ENCODE measurements at places on chromosomes 6 and 20.

DNA sequence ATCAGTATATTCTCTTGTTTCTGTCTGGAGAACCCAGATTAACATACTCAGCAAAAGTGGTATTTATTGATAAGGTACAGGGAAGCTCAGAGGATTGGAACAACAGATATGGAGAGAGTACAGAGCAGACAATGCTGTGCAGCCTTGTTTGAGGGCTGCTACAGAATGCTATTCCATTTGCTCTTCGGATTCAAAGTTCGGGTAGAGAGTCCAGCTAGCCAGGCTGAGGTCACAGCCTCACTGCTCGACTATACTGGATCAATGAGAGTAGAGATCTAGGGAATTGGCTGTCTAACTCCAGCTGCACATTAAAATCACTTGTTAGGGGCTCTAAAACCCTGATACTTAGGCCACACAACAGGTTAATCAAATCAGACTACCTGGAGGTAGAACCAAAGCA is 200.1 kb upstream of the BTBD3 start:
- no peak for DNase-seq

DNA sequence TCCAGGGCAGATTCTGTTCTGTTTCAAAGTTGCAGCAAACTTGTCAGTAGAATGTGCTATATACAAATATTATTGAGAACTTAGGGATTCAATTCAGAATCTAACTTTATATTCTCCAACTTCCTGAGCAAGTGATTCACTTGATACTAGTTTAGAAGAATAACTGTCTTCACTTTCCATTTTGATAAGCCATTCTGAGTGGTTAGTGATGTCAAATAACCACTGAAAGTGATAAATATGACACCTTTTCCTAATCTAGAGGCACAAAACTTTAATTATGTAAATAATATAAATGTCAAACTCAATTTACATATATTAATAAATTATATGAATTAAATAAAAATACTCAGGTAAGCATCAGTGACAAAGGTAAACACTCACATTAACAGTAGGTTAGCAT is 20.5 kb upstream of the SIM1 start:
- no peak for DNase-seq

DNA sequence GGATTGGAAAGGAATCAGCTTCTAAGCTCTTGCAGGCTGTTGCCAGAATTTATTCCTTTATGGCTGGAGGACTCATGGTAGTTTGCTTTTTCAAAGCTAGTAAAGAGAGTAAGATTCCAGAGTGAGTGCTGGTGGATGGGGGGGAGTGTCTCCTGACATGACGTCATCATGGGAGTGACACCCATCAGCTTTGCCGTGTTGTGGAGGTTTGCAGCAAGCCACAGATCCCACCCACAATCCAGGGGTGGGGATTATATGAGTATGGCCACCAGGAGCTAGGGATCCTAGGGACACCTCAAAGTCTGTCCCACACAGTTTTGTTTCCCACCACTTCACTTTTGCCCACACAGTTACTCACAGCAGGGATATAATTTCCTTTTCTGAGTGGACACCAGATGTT is 28.7 kb upstream of the PMEPA1 start:
- DNase-seq = no peak

DNA sequence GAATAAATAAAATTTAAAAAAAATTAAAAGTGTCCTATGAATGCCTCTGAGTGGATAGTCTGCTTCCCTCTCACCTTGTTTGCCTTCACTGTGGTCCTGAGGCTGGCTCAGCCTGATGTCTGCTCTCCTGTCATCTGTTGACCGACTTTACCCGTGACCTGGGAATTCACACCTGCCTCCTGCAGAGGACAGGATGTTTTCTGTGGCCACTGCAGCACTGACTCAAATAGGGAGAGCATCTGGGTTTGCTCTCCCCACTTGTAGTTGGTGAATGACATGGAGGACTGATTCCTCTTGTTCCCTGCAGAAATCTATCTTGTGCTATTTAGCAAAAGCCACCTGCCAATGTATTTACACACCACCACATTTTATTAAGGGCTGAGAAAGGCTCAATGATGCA is 52.4 kb upstream of the ERVFRD-1 start:
- DNase-seq = no peak

GRCh38 chr6:169650959-169651292 is 50.9 kb downstream of the WDR27 start:
- no peak for DNase-seq

GRCh38 chr6:149887343-149887742 is 10.6 kb downstream of the RAET1E start:
- no peak for DNase-seq

DNA sequence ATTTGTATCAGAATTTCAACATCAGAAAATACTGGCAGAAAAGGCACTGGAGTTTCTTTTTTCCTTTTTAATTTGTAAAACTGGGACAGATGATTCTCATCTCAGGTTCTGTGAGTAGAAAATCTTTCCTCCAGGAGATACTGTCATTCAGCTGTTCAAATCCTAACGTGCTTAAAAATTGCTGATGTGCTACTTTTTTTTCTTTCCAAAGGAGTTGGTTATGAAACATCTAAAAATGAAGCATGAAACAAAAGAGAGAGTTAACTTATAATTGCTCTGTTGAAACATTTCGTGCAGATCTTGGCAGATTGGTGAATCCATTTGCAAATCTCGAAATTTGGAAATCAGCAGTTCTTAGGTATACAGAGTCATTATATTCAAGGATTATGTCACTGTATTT is 622.6 kb downstream of the RNF144B start:
- no peak for DNase-seq

GRCh38 chr6:92460133-92460532 is 959.2 kb downstream of the EPHA7 start:
- DNase-seq = no peak

DNA sequence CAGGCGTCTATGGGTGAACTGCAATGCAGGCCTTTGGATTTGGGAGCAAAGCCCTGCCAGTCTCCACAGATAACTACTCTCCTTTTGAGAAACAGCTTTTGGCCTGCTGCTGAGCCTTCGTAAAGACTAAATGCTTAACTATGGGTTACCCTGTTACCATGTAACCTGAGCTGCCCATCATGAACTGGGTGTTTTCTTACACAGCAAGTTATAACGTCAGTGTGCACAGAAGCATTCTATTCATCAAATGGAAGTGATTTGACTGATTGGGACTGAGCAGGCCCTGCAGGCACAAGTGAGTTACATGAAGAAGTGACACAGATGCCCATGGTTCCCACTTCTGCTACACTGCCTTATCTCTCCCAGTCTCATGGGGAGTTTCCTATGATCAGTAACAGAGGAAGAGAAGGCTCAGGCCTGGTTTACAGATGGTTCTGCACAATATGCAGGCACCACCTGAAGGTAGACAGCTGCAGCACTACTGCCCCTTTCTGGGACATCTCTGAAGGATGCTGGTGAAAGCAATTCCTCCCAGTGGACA is 319.1 kb downstream of the CD83 start:
- no peak for DNase-seq

GRCh38 chr6:38632490-38632889 is 7.2 kb downstream of the BTBD9 start:
- DNase-seq = no peak

DNA sequence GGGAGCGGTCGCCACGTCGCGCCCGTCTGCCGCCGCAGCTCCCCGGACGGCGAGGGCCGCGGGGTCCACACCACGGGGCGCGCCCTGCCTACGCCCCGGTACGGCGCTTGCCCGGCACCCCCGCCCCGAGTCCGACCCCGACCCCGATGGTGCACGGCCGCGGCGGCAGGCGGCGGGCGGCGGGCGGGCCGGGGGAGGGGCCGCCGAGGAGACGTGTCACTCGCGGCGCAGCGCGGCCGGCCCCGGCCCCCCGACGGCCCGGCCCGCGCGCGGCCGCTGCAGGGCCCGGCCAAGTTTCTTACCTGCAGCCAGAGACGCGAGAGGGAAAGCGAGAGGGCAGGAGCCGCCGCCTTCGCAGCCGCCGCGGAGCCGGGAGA is 328 bp downstream of the RRBP1 start:
- DNase-seq = no peak

- no peak for DNase-seq
Measured at GRCh38 chr6:66184091-66184490, 477.1 kb upstream of the EYS start.

GRCh38 chr6:4402477-4402976 is 267.2 kb upstream of the ECI2 start:
- no peak for DNase-seq

- DNase-seq = no peak
Measured at GRCh38 chr6:130900913-130901312, 73.7 kb downstream of the SMLR1 start.

- no peak for DNase-seq
Measured at GRCh38 chr6:5457041-5457440, 195.7 kb downstream of the FARS2 start.

DNA sequence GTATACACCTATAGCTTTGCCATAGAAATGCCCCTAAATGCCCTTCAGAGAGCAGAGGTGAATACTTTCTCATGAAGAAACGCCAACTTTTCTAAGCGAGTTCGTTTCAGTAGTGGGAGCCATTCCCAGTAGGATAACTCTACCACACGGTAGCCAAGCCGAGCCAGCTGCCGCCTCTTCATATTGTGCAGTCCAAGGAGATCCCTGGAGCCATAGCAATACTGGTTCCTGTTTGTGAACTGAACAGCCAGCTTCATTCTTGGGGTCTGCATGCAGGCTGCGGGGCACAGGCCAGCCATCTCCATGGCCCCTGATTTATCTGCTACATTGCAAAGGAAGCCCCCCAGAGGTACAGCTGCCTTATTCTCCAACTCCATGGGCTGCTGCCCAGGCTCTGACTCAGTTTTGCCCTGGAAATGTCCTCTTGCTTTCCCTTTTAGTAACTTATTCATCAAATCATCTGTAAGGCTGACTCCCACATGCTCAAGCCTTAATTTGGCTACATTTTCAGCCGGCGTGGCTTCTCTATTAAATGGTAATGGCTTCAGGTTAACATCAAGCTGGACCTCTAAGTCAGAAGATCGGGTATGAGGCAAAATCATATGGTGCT is 12.8 kb downstream of the FASTKD5 start:
- DNase-seq = no peak

GRCh38 chr6:144655376-144655775 is 370.2 kb downstream of the UTRN start:
- no peak for DNase-seq

DNA sequence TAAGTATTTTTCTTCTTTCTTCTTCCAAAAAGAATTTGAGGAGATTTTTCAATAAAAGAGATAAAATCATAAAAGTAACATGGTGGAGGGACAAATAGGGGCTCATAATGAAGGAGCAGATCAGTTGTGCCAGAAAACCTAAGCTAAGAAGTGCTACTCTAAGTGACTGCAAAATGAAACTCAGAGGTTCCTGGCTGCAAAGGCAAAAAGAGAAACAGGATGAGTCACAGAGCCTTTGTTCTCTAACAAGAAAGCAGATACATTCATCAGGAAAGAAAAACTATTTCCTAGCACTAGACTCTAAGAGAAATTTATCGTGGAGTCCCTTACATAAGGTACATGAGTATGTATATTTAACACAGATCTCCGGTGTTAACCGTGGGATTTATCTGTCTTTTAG is 49.8 kb downstream of the TSHZ2 start:
- no peak for DNase-seq

DNA sequence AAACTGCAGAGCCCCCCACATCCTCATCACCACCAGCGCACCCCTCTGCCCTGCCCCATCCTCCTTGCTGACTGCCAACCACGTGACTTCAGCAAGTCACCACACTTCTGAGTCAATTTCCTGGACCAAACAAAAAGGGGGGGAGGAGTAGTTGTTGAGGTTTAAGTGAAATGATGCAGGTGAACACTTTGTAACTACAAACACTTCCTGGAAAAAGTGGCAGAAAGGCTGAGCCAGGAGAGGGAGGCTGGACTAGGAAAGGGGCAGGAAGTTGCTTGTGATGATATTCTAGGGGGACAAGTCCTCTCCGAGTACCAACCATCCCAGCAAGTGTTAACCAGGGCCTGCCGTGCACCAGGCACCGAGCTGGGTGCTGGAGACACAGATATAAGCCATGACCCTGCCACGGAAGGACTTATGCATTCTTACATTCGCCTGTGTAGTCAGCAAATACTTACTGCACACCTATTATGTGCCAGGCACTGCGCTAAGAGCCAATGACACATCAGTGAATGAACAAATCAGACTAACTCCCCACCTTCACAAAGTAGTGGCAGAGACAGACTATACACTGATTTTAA is 67.3 kb downstream of the PREX1 start:
- peak; percentile 16 for DNase-seq

DNA sequence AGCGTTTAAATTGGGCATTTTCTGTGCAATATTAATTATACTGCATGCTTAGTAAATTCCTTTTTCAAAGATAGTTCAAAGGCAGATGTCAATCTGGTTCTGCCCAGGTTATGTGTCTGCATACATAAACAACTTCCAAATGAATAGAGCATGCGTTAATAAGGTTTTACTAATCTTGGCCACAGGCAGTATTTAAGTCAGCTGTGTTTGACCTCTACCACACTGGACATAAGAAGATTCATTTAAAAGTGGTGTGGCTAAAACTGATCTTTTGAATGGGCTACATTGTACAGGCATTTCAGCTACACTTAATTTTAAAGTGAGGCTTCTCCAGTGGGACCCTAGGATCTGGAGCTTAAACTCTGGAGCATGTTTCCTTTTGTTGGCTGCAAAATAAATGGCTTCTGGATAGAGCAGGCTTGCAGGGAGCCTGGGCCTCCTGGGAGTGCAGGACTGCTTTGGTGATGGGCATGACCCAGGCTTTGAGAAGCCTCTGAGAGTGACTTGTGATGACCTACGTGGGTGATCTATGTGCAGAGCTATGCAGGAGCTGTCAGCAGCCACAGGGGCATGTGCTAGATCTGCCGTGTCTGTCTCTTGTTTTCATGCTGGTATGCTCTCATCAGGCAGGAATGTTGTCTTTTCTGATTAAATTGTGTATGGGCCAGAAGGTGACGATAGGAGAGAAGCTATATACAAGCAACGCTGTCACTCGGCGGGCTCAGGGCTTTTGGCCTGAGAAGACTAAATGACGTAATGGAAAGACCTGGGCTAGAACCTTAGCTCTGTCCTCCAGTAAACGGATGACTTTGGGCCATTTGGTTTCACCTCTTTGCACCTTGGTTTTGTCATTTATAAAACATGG is 331.2 kb downstream of the QKI start:
- no peak for DNase-seq

DNA sequence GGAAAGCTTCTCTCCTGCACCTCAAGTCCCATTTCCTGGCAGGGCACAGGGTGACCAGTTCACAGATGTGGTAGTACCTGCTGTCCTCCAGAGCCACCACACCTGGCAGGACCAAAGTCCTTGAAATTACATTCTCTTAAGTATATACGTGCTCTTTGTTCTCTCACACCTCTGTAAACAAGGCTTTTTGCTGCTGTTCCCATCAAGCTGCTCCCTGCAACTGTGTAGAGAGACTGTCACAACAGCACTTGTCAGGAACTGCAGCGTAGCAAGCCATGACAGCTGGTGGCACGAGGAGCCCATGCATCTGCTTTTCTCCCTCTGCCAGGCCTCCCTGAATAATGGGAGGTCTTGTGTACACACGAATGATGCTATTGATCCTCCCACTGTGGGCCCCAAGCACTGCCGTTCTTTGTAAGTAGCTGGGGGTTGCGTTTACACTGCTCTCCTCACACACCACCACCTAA is 431.8 kb downstream of the CD83 start:
- no peak for DNase-seq
